NCI-H446 treated with DMSO at 0.1 percent for 48 hours (cell line): ENCODE measurements at places on chromosomes 3 and 15.

DNA sequence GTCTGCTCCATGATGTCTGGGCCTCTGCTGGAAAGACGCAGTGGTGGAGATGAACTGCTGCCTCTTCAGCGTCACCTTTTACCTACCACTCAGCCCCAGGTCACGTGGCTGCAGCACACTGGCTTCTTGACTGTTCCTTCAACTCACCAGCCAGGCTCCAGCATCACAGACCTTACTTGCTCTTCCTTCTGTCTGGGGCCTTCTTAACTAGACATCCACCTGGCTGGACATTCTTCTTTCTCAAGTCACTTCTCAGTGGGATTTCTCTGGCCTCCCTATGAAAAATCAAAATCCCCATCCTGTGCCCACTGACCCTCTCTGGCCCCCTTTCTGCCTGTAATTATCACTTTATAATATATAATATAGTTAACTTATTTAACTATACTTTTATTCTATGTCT is 29.7 kb upstream of the NSMCE3 start:
- DNase-seq = no peak

DNA sequence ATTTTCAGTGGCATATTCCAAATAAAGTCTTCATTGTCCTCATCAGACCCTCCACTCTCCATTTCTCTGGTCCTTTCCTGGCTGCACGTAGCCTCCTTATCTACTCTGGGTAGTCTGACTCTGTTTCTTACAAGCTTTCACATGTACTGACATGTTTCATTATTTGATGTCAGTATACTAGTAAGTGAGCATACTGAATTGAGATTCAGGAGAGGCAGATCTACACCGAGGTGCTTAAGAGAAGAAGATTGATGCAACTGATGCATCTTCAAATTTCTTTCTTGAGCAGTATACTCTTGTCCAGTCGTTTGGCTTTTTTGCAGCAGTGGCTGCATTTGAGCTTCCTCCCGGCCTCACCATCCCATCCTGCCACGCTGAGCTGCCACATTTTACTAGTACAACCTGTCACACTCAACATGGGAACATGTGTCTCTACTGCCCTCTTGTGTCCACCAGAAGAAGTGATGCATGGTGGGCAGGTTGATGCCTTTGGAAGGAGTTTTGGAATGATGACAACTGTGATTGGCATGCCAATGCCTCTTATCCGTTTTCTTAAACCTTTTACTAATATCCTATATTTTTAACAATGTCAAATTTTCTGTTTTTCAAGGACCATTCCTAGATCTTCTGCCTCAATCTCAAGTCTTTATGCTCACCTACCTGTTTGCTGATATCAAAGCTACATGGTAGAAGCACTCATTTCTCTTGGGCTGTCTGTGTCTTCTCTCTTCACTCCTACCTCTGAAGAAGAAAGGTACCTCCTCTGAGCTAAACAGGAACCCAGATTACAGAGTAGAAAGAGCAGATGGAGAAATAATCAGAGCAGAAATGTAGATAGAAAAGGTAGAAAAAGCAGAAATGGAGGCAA is 38.7 kb downstream of the GUCA1C start:
- DNase-seq = peak; percentile 40

GRCh38 chr3:124293584-124293983 is 301.7 kb upstream of the ROPN1 start:
- DNase-seq = no peak

GRCh38 chr3:9105421-9105820 is 142.1 kb upstream of the RAD18 start:
- DNase-seq = no peak

- DNase-seq = no peak
These were observed 52.2 kb downstream of the EFHB start for GRCh38 chr3:19881852-19882251.

DNA sequence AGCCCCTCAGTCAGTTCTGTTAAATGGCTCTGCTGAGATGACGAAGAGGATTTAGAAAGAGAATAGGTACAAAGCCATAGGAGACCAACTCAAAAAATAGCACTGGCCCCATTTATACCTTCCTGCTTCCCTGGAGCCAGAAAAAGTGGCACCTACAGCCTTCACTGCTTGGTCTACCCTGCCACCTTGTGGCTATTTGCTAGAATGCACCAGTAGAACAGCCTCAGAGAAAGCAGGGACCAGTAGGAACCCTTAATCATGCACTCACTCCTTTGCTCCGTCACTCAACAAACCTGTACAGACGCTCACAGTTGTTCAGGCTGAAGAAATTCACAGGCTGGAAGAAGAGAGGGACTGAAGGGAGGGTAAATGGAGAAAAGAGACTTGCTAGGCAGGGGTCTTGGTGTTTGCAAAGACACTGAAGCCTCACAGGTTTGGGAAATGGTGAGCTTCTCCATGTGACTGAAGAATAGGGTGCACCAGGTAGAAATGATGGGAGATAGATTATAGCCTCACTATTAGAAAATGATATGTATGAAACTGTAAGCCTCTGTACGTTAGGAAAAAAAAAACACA is 12.1 kb upstream of the RTP2 start:
- peak; percentile 18 for DNase-seq

GRCh38 chr3:183581496-183582155 is 26.1 kb upstream of the KLHL6 start:
- no peak for DNase-seq

- DNase-seq = no peak
These were observed 579.8 kb downstream of the EDEM1 start for GRCh38 chr3:5767304-5767703.

DNA sequence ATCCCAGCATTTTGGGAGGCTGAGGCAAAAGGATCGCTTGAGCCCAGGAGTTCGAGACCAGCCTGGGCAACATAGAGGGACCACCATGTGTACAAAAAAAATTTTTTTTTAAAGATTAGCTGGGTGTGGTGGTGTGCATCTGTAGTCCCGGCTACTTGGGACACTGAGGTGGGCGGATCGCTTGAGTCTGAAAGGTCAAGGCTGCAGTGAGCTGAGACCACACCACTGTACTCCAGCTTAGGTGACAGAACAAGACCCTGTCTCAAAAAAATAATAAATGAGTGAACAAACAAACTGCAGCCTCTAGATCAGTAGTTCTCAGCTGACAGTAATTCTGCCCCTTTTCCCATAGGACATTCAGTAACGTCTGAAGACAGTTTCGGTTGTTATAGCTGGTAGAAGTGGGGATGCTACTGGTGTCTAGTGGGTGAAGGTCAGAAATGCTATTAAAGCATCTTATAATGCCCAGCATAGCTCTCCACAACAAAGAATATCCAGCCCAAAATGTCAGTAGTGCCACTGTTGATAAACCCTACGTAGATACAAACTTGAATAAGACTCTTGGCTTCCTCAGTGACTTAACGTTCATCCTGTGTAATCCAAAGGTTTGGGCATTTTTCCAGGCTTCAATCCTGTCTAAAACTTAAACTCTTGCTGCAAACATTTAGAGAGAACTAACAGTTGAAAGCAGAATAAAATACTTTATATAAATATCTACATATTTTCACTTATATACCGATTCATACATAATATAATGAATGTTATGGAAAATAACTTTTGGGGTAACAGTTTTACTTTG is 10.6 kb downstream of the SMC4 start:
- DNase-seq = no peak

DNA sequence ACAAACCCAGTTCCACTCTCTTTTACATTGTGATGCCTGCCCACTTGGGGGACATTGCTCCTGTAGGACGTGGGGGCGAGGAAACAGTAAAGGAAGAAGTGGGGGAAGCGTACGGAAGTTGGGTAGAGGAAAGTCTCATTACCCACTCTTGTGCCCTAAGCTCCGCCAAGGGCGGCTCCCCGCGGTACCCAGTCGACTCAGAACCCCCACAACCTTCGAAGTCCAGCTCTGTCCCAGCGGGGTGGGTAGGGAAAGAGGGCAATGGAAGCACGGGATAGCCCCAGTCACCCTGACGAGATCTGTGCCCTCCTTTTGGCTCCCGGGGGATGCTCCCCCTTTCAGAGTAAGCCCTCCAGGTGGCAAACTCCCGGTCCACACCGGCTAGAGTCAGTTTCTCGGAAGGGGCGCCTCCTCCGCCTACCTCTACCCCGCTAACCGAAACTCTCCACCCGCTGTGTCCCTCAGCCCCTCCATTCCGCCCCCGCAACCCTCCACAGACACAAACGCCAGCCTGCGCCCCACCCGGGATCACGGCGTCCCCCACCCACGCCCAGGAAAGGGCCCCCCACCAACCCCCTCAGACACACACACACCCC is 527 bp downstream of the CSNK1G1 start:
- no peak for DNase-seq

DNA sequence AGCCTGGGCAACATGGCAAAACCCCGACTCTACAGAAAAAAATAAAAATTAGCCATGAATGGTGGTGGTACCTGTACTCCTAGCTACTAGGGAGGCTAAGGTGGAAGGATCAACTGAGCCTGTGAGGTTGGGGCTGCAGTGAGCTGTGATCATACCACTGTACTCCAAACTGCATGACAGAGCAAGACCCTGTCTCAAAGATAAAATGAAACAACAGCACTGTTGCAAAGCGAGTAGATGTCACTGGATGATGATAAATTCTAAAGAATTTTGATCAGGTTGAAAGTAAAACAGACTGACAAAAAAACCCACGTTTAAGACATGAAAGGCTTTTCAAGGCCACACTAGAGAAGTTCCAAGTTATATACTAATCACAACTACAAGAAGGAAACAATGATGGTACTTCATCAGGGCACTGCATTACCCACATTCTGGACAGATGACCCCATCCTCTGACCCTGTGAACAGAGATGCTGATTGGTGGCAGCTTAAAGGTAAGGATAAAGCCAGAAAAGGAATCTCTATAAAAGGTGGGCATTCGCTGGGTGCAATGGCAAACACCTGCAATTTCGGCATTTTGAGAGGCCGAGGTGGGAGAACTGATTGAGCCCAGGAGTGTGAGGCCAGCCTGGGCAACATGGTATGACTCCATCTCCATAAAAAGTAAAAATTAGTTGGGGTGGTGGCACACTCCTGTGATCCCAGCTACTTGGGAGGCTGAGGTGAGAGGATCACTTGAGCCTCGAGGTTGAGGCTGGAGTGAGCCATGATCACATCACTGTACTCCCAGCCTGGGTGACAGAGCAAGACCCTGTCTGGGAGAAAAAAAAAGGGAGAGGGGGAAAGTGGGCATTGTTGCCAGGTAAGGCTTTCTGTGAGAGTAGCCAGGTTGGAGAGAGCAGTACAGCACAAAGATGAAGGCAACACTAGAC is 59.2 kb downstream of the TBL1XR1 start:
- DNase-seq = no peak
